ENCODE measurements at places on chromosomes 3 and 15.

GRCh38 chr15:29135309-29135657, 134.3 kb downstream of the NSMCE3 start:
- DNase-seq = no peak

- DNase-seq = no peak
Observed at GRCh38 chr3:119885746-119886530, 104.0 kb downstream of the NR1I2 start.

- no peak for DNase-seq
Observed at GRCh38 chr15:71639471-71639870, 170.9 kb upstream of the NR2E3 start.

- no peak for DNase-seq
Observed at GRCh38 chr3:80079886-80080285, 312.1 kb upstream of the ROBO1 start.

- DNase-seq = peak; percentile 81
Observed at GRCh38 chr3:148992027-148992634, 791 bp downstream of the GYG1 start.

DNA sequence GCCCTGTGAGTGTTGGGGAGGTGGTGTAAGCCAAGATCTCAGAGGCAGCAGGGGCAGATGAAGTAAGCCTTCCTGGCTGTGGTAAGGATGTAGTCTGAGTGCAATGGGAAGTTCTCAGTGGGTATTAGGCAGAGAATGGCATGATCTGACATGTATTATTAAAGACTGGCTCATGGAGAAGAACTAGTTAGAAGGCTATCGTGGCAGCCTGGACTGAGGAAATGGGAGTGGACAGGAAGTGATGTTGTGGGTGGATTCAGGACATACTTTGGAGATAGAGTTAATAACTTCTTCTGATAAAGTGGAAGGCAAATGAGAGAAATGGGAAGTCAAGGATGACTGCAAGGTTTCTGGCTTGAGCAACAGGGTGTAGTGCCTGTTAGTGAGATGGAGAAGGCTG, 250.9 kb upstream of the CFAP20DC start:
- DNase-seq = no peak

GRCh38 chr3:140469491-140469890, 208.4 kb upstream of the TRIM42 start:
- DNase-seq = no peak

GRCh38 chr3:149114458-149114857, 15.0 kb upstream of the HPS3 start:
- DNase-seq = no peak

DNA sequence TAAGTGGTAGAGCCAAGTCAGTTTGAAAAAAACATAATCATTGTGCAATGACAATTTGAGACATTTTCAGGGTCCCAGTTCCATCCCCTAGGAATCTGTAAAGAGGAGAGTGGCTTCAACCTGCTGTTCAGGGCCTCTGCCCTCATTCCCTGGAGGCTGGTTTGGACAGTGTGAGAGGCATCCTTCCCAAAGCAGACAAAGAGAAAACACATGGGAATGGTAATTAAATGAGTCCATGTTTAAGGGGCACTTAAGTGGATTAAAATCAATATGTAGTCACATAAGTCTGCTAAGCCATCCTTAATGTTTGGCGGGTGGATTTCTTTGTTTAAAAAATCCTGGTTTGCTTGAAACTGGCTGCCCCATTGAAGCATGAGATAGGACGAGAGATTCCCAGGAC, 146.3 kb upstream of the CTDSPL start:
- no peak for DNase-seq

- no peak for DNase-seq
Observed at GRCh38 chr3:122519693-122520092, 5.0 kb upstream of the KPNA1 start.

- DNase-seq = no peak
Observed at GRCh38 chr3:156705761-156706616, 31.6 kb downstream of the TIPARP start.

- DNase-seq = no peak
Observed at GRCh38 chr3:25478964-25479726, 51.1 kb downstream of the RARB start.

DNA sequence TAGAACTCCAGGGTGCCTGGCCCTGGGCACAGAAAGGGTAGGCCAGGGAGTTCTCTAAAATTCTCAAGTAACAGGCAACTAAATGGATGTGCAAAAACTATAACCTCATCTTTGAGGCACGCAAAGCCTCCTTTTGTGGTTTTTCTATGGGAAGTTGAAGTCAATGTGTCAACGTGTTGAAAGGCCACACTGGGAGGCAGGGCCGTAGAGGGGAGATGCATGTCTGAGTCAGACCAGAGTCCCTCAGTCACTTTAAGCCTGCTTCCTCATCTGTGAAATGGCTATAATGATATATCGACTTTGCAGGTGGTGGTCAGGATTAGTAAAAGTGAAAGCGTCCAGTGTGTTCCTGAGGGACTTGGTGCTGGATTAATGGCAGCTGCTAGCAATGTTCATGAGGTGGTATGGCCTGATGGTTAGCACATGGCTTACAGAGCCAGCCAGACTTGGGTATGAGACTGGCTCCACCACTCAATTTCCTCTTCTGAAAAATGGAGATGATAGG, 17.0 kb downstream of the TGM5 start:
- no peak for DNase-seq

DNA sequence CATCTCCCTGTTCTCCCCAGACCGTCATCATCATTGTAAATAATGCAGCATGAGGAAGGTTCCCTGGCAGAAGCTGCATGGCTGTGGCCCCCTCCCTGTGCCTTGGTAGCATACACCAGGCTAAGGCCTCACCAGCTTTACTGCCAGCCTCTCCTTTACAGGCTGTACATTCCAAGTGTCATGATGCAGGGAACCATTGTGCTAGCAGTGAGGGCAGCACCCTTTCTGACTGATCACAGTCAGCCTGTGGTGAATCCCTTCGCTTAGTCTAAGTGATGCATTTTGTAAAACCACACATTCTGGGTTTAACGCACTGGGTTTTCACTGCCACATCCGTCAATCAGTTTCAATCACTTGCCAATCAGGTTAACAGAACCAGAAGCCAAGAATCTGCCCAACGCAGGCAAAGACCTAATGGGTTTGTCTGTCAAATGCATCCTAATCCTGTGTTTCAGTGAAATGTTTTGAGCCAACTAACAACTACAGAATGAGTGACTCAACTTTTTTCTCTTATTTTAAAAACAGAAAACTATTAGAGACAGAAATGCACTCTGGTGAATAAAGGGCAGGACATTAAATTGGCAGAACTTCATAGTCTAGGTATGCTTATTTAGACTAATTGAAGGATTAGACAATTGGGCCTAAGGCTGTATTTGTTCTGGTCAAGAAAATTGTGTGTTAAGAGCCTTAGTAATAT, 225.9 kb upstream of the DPH6 start:
- no peak for DNase-seq

- DNase-seq = no peak
Observed at GRCh38 chr3:184237807-184238206, 8.4 kb downstream of the VWA5B2 start.

GRCh38 chr3:169953462-169954141, 13.0 kb upstream of the SEC62 start:
- no peak for DNase-seq

- no peak for DNase-seq
Observed at GRCh38 chr3:37779289-37780152, 82.2 kb upstream of the CTDSPL start.

GRCh38 chr15:40915679-40916078, 13.5 kb upstream of the DLL4 start:
- DNase-seq = no peak

- DNase-seq = peak; percentile 57
Observed at GRCh38 chr15:100763835-100764750, 115.5 kb upstream of the ALDH1A3 start.

- no peak for DNase-seq
Observed at GRCh38 chr3:13536832-13537231, 12.1 kb upstream of the FBLN2 start.

- no peak for DNase-seq
Observed at GRCh38 chr15:74865316-74865715, 7.8 kb downstream of the SCAMP2 start.

DNA sequence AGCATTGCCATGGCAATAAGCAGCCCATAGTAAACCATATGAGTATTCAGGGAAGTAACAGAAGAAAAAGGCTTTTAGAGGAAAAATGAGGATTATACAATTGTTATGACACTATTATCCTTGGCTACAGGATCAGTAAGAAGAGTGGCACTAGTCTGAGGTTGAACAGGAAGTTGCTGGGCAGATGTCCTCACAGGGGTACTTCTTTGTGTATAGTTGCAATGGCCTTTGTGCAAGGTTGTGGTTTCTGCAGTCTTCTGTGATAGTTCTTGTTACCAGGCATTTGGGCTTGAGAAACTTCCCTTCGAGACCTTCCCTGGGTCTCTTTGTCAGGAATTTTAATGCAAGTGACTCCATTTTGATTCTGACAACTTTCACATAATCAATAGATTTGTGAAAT, 100.6 kb upstream of the ATP11B start:
- no peak for DNase-seq

DNA sequence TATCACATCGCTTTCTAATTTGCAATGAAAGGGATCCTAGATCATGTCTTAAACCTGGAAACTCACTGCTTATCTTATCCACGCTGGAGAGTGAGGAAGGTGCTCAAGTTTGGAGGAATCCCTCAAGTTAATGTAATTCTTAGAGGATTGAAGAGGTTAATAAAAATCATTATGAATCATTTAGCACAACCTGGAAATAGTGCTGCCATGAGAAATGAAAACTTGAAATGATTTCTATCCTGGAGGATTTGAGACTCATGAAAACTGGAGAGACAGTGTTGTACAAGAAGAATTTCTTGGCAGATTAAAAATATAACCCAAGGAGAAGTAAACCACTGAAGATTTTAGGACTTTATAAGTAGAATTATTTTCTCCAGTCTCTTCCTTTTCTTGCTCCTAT, 125.9 kb downstream of the ADAMTS9 start:
- DNase-seq = no peak

- DNase-seq = no peak
Observed at GRCh38 chr3:69241769-69242168, 119.4 kb upstream of the LMOD3 start.

GRCh38 chr15:25058080-25058785, 103.4 kb downstream of the SNRPN start:
- DNase-seq = peak; percentile 46

GRCh38 chr3:151219056-151219455, 16.0 kb upstream of the GPR171 start:
- no peak for DNase-seq

DNA sequence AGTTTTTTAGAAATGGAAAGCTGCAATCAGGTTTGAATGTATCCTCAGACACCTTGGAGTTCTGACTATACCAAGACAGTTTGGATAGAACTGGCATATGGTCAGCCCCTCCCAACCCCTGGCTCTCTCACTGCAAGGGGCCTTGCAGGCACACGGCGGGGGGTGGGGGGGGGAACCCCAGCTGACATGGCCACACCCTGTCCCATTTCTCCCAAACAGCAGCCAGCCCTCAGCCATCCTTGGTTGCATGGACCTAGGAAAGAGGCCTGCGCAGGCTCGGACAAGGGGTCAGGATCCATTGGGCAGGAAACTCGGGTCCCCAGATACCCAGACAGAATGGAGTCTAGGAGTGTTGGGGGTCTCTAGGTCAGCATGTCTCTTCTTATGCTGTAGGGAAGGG, 14.5 kb downstream of the CAND2 start:
- no peak for DNase-seq

DNA sequence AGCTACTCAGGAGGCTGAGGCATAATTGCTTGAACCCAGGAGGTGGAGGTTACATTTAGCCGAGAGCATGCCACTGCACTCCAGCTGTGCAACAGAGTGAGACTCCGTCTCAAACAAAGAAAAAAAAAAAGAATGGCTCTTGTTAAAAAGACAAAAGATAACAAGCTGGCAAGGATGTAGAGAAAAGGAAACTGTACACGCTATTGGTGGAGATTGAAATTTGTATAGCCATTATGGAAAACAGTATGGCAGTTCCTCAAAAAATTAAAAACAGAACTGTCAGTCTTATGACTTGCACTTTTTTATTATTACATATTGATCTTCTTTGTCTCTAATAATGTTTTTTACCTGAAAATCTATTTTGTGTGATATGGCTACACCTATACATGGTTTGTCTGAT, 41.9 kb downstream of the MEX3B start:
- DNase-seq = no peak

- peak; percentile 72 for DNase-seq
Observed at GRCh38 chr3:186746008-186746407, 28.8 kb downstream of the KNG1 start.

DNA sequence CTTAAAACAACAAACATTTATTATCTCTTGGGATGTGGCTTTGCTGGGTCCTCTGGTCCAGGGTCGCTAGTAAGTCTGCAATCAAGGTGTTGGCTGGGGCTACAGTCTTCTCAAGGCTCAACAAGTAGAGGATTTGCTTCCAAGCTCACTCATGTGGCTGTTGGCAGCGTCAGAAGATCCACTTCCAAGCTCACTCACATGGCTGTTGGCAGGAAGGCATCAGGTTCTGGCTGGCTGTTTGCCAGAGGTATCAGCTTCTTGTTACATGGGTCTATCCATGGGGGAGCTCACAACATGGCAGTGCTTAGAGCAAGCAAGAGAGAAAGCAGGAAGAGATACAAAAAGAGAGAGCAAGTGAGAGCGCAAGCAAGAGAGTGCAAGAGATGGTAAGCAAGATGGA, 15.0 kb upstream of the BNC1 start:
- DNase-seq = no peak

DNA sequence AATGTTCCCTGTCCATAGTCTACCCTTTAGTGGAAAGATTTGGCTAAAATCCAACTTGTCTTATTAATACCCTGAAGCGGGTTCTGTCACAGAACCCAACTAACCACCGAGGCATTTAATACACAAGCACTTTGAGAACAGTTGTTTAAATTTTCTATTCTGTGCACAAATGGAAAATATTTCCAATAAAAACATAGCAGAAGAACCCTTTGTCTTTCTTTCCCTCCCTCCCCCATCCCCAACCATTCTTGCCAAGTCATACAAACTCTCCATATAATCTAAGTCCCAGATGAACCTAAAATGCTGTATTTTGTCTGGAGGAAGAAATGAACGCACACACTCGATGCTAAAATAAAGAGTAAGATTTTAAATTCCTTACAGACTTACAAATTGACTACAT, 126.9 kb upstream of the STRIT1 start:
- no peak for DNase-seq

GRCh38 chr3:111744611-111745010, 114.5 kb upstream of the PHLDB2 start:
- no peak for DNase-seq

DNA sequence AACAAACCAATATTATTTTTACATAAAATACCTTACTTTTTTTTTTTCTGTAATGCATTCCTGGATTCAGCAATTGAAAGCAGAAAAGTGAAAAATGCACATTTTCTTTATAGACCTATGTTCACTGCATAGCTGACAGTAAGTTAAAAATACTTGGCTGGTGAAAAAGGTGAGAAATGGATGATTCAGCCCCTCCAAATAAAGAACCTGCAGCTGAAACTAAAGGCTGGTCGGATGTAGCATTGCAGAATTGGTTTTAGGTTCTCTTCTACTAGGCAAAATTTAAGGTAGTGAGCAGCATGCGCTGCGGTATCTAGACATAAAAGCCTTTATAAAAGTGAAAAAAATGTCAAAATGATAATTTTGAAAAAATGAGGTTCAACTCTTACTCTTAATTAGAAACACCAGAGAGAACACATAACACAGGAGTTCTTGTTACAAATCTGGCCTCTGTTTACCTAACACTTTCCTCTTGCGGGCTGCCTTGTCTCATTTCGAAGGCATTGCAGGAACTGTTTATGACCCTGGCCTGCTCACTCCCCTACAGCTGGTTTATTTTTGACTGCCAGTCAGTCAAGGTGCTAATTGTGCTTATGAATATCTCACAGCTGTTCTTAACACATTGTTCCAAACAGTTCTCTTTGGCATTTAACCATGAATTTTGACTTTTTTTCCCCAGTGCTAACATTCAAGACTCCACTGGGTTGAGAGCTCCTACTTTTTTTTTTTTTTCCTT, 455.4 kb upstream of the TBL1XR1 start:
- no peak for DNase-seq
